ENCODE measurements at places on chromosomes 3 and 15. TPM values are rescaled to one million over a fixed set of nuclear protein-coding genes. Genes with fewer than 3 reads are reported as not detected.
A peak's percentile ranks its signal among the peaks of the same experiment; 100 is the strongest.

DNA sequence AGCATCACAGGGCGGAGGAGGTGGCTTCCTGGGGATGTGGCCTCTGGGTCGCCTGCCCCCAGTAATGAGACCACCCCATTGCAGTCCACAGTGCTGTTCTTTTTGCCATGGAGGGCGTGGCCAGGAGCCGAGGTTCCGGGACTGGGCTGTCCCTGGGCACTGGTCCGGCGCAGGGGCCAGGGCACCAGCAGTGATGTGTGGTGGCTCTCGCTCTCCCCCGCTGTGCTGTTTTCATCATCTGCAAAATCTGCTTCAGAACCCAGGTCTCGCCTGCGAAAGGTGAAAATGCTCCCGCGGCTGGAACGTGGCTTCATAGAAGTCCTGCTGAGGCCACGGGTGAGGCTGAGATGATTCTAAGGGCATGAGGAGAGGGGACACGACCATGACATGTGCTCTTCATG is 45.8 kb downstream of the SCN5A start:
- no peak overlapping the region for H3K4me3 ChIP-seq
- no peaks in the 10 kb centered on the region for H3K4me1 ChIP-seq
- H3K27ac ChIP-seq = no peak overlapping the region
- no peak for DNase-seq
- no peaks in the 10 kb centered on the region for H3K27me3 ChIP-seq
- H3K36me3 ChIP-seq = no peaks in the 10 kb centered on the region

- H3K4me3 ChIP-seq = no peak overlapping the region
- H3K27ac ChIP-seq = no peak overlapping the region
- peaks cover 8% of the 10 kb centered on the region for H3K4me1 ChIP-seq
- no peaks in the 10 kb centered on the region for H3K36me3 ChIP-seq
Measured at GRCh38 chr3:105427332-105427731, 60.6 kb downstream of the ALCAM start.

- no peaks in the 10 kb centered on the region for H3K27me3 ChIP-seq
- DNase-seq = no peak
- H3K27ac ChIP-seq = peak overlapping the region; percentile 44
- peaks cover 23% of the 10 kb centered on the region for H3K4me1 ChIP-seq
- no peaks in the 10 kb centered on the region for H3K36me3 ChIP-seq
Measured at GRCh38 chr3:169430707-169431404, 232.7 kb downstream of the MECOM start.

DNA sequence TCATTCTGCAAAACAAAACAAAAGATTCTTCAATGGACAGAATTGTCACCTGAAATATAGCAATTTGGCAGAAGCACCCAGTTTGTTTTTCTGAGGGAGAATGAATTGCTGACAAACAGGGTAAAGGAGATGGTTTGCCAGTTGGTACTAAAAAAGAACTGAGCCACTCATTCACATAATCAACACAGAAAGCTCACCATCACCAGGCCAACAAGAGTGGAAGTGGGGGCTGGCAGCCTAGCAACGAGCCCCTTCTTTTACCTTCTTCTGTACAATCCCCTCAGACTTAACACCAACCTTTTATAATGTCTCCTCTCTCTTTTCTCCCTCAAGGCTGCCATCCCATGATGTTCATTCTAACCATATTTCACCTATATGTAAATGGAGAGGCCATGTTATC is 5.9 kb downstream of the TOP2B start:
- no peaks in the 10 kb centered on the region for H3K36me3 ChIP-seq
- no peaks in the 10 kb centered on the region for H3K27me3 ChIP-seq
- H3K4me3 ChIP-seq = no peak overlapping the region
- DNase-seq = no peak

DNA sequence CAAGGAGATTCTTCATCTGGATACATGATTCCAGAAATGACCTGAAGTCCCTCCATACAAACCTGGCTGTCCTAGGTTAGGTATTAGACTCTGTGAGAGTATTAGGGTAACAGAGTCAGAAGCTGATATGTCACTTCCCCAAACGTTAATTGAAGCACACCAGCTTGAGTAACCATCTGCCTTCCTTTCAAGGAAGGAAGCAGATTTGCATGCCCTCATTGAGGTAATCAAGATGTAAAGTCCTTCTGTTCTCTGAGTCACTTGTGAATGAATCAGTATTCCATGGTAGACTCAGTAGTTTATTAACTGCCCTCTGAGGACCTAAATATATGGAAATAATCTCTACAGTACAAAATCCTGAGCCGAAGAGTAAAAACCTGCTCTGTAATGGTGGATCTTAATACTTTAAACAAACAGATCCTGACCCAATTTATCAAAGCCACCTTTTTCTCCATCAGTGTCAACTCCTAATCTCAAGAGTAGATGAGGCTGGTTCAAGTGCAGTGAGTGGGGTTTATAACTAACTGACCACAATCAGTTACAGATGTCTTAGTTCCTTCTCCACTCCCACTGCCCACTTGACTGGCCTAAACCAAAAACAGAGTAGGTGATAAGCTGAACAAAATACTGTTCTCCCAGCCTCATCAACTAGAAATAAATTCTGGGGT is 246.2 kb upstream of the CHRM5 start:
- no peaks in the 10 kb centered on the region for H3K27me3 ChIP-seq
- no peak for DNase-seq

GRCh38 chr3:114716916-114717315 is 423.1 kb downstream of the TIGIT start:
- H3K36me3 ChIP-seq = no peaks in the 10 kb centered on the region
- no peaks in the 10 kb centered on the region for H3K27me3 ChIP-seq
- peaks cover 62% of the 10 kb centered on the region for H3K4me1 ChIP-seq

GRCh38 chr3:157121522-157121921 is 38.4 kb downstream of the CCNL1 start:
- DNase-seq = no peak
- H3K36me3 ChIP-seq = no peaks in the 10 kb centered on the region
- H3K4me1 ChIP-seq = peaks cover 36% of the 10 kb centered on the region
- H3K4me3 ChIP-seq = no peak overlapping the region
- H3K27me3 ChIP-seq = no peaks in the 10 kb centered on the region
- peak overlapping the region; percentile 2 for H3K27ac ChIP-seq

The CPB1 gene
- 28,351 TPM for total RNA-seq
